Stimulated activated CD8-positive, alpha-beta memory T cell treated with anti-CD3 and anti-CD28 coated beads, Interleukin-7, amount 100 ng/mL, for 1 hour (primary cell): ENCODE measurements at places on chromosomes 1 and 21.

GRCh38 chr1:39105061-39105840 lies 79.1 kb downstream of the NDUFS5 start:
- DNase-seq: no peak

GRCh38 chr1:52676249-52676903 lies 21.8 kb downstream of the COA7 start:
- no peak for DNase-seq

GRCh38 chr1:199808110-199808870 lies 219.2 kb upstream of the NR5A2 start:
- no peak for DNase-seq

GRCh38 chr1:110477967-110478640 lies 27.2 kb downstream of the PROK1 start:
- DNase-seq: no peak

- no peak for DNase-seq
These were observed 28.5 kb downstream of the WNT4 start for GRCh38 chr1:22114083-22115012.

DNA sequence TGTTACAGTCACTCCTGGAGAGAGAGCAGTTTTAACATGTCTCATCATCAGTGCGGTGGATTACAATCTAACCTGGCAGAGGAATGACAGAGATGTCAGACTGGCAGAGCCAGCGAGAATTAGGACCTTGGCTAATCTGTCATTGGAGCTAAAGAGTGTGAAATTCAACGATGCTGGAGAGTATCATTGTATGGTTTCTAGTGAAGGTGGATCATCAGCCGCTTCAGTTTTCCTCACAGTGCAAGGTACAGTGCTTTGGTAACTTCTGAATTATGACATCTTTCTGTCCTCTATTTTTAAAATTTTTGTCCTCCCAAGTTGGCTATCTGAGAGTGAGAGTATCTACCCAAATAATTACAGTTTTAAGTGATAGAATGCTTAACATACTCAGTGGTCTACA lies 199.4 kb downstream of the HMCN1 start:
- no peak for DNase-seq

DNA sequence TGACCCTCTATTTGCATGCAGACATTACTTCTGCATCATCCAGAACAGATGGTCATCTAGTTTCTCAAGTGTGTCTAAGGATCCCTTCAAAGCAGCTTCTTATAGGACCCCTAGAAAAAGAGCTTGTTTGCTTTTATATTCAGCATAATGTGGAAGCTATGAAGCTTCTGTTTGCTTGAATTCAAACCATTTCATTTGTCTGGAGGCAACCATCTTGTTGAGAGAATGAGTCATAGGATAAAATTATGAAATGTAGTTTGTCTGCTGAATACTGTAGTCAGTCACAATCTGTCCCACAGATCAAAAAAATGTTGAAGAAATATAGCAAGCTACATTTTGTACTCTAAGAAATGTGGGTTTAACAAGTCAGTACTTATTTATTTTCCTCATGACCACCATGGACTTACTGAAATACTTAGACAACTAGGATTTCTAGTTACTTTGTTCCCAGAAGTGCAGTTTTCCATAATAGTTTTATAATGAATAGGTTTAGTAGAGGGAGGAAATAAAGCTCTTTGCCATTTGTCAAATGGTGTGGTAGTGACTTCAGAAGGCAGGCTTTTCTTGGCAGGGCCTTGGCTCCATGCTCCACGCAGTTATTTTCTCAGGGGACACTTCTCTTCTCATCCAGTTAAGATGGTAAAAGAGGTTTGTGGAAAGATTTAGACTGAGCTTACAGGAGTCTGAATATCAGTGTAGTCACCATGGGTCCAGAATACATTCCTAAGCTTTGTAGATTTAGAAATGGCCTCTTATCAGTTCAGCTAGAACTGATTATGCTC lies 74.8 kb upstream of the DEPDC1 start:
- DNase-seq: no peak

DNA sequence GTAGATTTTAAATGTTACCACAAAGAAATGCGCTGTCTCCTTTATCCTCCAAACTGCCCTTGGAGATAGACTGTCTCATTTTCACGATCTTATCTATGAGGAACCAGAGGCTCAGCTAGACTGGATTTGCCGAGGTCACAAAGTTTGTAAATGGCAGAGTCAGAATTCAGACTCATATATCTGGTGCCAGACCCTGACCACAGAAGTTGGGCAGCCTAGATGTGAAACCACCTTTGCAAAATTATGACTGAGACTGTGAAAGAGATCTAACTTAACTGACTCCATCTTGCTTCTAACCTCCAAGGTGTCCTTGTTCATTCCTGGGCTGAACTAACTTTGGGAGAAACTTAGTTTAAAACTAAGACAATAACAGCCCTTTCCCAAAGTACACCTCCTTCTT lies 14.1 kb downstream of the CNR2 start:
- no peak for DNase-seq

GRCh38 chr1:111669268-111669667 lies 49.7 kb downstream of the RAP1A start:
- DNase-seq: no peak

GRCh38 chr1:107196973-107197562 lies 56.2 kb downstream of the NTNG1 start:
- no peak for DNase-seq

DNA sequence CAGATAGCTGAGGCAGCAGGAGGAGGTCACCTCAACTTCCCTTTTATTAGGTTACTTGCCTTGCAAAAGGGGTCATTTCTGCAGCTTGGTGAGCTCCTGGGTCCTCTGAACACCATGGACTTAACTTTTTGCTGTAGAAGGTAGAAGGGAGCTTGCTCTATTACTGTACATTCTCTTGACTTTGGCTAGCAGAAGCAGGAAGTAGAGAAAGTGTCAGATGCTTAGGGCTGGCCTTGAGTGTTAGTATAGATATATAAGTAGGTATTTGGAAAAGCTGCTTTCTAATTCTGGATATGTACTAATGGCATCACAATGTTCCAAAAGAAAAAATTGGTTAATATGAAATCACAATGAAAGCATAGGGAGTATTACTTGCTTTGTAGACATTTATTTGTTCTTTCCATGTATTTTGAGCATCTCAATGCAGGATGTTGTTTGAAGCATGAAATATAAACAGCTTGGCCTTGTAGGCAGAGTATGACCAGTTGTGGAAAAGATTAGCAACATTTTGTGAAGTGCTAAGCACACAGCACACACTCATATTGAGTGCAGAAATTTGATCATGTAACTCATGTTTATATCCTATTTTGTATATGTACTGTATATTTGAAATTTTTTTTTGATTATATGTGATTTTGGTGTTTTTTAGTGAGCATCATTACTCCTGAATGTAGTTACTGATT lies 108.8 kb downstream of the DYRK1A start:
- DNase-seq: no peak

- DNase-seq: no peak
These were observed 1054.6 kb downstream of the PLA2G4A start for GRCh38 chr1:187883356-187883755.

- no peak for DNase-seq
These were observed 925.9 kb downstream of the LTN1 start for GRCh38 chr21:28066596-28067387.

DNA sequence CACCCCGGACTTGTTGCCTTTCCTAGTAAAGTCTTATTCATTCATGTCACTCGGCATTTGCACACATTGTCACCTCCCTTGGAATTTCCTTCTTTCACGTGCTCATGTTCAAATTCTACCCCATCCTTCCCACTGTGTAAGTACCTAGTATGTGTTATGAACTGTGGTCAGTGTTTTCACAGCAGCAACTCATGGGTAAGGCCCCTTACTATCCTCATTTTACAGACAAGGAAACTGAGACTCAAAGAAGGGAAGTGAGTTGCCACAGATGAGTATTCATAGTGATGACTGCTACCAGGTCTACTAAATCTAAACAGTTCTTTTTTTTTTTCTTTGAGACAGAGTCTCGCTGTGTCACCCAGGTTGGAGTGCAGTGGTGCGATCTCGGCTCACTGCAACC lies 10.5 kb downstream of the CITED4 start:
- DNase-seq: no peak

- DNase-seq: no peak
These were observed 158.3 kb upstream of the C1orf21 start for GRCh38 chr1:184228558-184228957.

- no peak for DNase-seq
These were observed 10.2 kb upstream of the CDC7 start for GRCh38 chr1:91490501-91490900.

GRCh38 chr1:16178596-16179497 lies 23.0 kb upstream of the EPHA2 start:
- no peak for DNase-seq
